Activated T-helper 2 cell treated with anti-CD3 and anti-CD28 coated beads, Interferon-gamma antibody, Interleukin-2, Interleukin-4, amounts not matched to agents 10 μg/mL and 5 μg/mL and 100 μg/mL, durations not matched to agents 14 hours and 24 hours and 36 hours (primary cell): ENCODE measurements at places on chromosomes 16 and 17. TPM values are rescaled to one million over a fixed set of nuclear protein-coding genes. Genes with fewer than 3 reads are reported as not detected.
A peak's percentile ranks its signal among the peaks of the same experiment; 100 is the strongest.

The SF3B3 gene
- total RNA-seq = 520 and 538 TPM in 2 replicates

The MIS12 gene
- 34.1 and 34.9 TPM in 2 replicates for total RNA-seq

The UBALD1 gene
- total RNA-seq = 21.1 and 25.0 TPM in 2 replicates

DNA sequence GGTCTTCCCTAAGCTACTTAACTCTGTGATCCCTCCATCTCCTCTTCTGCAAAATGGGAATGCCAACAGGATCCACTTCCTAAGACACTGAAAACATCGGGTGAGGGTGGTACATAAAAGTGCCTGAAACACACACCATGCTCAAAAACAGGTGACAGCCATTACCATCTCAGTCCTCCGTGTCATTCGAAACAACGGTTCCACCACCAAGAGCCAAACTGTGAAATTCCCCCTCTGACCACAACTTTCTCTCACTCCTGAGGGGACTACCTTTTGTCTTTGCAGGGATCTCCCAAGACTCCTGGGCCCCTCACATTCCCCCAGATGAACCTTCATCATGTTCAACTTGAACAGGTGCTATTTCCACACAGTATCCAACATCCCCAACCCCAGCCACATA lies 37.0 kb downstream of the NUBP1 start:
- H3K36me3 ChIP-seq = no peaks in the 10 kb centered on the region
- H3K27me3 ChIP-seq = peaks cover 38% of the 10 kb centered on the region
- peaks cover 3% of the 10 kb centered on the region for H3K4me1 ChIP-seq

DNA sequence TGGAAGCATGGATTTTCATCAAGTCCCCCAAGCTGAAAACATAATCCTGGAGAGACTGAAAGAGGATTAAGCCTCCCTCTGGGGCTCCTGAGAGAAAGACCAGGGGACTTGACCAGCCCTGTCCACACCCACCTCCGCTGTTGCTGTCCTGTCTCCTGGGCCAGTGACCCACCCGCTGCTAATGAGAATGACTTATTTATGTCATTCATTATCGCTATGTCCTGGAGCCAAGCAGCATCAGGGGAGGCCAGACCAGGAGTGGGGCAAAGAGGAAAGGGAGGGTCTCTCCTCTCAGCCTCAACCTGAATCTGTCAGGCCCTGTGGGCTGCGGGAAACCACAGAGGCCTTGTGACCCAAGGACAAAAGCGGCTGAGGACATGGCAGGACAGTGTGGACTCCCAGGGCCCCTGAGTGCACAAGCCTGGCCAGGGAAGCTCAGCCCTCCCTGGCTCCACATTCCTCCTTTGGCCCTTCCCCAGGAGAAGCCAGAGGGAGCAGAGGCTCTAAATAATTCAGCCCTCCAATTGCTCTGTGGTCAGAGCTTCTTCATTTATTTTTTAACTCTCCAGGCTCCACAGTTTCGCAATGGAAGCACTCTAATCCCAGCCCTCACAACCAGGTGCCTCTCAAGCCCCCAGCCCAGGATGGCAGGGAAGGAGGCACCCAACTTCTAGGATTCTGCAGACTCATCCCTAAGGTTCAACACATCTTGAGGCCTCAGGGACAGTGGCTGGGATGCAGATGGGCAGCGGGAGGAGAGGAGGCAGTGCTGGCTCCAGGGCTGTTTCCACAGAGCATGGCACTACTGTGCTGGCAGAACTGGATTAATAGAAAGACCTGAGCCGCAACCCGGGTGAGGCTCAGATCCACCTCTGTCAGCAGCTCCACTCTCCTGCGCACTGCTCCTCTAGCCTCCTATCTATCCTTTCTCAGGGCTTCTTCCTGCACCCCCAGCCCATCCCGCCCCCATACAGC lies 19.1 kb downstream of the CUEDC1 start:
- no peak overlapping the region for H3K4me3 ChIP-seq
- peaks cover 10% of the 10 kb centered on the region for H3K4me1 ChIP-seq
- no peak for DNase-seq
- peaks cover 5% of the 10 kb centered on the region for H3K27me3 ChIP-seq
- H3K27ac ChIP-seq = no peak overlapping the region

GRCh38 chr16:65684230-65684629 lies 562.4 kb upstream of the CDH11 start:
- no peak overlapping the region for H3K4me3 ChIP-seq
- no peak overlapping the region for H3K27ac ChIP-seq
- DNase-seq = no peak
- no peaks in the 10 kb centered on the region for H3K27me3 ChIP-seq
- no peaks in the 10 kb centered on the region for H3K36me3 ChIP-seq

GRCh38 chr17:80035937-80036714 lies at the start of gene CCDC40:
Gene CCDC40 (plus strand): TSS chr17:80036642. CDS start chr17:80036663, 21 bp downstream.
- H3K36me3 ChIP-seq = no peaks in the 10 kb centered on the region
- peaks cover 11% of the 10 kb centered on the region for H3K4me1 ChIP-seq
- DNase-seq = peak; percentile 71
- peak within 1 kb of the TSS; percentile 83 for H3K27ac ChIP-seq
- H3K4me3 ChIP-seq = peak within 1 kb of the TSS; percentile 81

DNA sequence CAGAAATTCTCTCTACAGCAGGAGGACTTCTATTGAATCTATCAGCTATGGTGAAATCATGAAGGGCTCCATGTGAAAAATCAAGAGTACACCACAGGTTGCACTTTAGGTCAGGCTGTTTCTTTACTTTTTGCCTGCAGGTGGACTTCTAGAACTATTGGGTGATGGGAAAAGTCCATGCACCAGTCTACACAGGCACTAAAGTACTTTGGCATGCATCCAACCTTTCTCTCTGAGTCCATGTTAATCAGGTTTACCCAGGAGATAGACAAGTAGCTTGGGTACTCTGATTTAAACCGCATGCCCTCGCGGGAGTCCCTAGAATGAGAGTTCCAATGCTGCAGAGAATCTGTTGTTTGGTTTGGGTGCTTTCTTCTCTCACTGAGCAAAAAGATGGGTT lies 9.1 kb upstream of the ANKFN1 start:
- H3K27ac ChIP-seq = no peak overlapping the region
- no peaks in the 10 kb centered on the region for H3K36me3 ChIP-seq
- peaks cover 1% of the 10 kb centered on the region for H3K27me3 ChIP-seq
- H3K4me1 ChIP-seq = no peaks in the 10 kb centered on the region

GRCh38 chr17:77872199-77872598 lies 86.3 kb upstream of the TNRC6C start:
- no peak overlapping the region for H3K4me3 ChIP-seq
- H3K4me1 ChIP-seq = peaks cover 37% of the 10 kb centered on the region
- DNase-seq = no peak
- peak overlapping the region; percentile 54 for H3K27ac ChIP-seq

DNA sequence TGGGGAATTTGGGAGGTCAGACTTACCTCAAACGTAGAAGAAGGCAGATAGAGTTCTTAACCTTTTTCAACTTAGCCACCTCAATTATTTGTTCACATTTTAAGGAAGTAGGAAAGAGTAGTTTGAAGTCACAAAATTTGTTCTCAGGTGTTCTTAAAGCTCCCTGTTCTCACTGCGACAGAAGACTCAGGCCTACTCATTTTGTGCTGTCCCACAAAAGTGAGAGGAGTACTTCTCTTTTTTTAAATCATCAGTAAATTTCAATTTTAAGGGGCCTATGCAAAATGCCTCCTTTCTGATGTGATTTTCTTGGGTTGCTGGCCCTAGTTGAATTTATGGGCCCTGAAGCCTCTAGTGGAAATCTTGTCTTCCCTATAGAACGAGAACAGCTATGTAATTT lies 133.4 kb downstream of the MAP2K6 start:
- H3K36me3 ChIP-seq = no peaks in the 10 kb centered on the region
- no peak overlapping the region for H3K4me3 ChIP-seq
- H3K27ac ChIP-seq = no peak overlapping the region
- no peak for DNase-seq
- H3K4me1 ChIP-seq = no peaks in the 10 kb centered on the region
- no peaks in the 10 kb centered on the region for H3K27me3 ChIP-seq

The SSTR5 gene
- not detected in 2 replicates for total RNA-seq

- H3K27ac ChIP-seq = no peak overlapping the region
- no peak for DNase-seq
- no peak overlapping the region for H3K4me3 ChIP-seq
- H3K36me3 ChIP-seq = peaks cover 28% of the 10 kb centered on the region
- no peaks in the 10 kb centered on the region for H3K27me3 ChIP-seq
Observed at GRCh38 chr16:48277158-48277557, 29.8 kb upstream of the ABCC11 start.

The MAPK7 gene
- 18.9 and 22.6 TPM in 2 replicates for total RNA-seq
